ENCODE measurements at places on chromosomes 2 and 18.

- H3K4me3 ChIP-seq: no peak overlapping the region
- H3K36me3 ChIP-seq: no peaks in the 10 kb centered on the region
- H3K27me3 ChIP-seq: no peaks in the 10 kb centered on the region
- H3K4me1 ChIP-seq: no peaks in the 10 kb centered on the region
- DNase-seq: no peak
Observed at GRCh38 chr2:24055750-24056149, 6.2 kb downstream of the FKBP1B start.

- no peak for DNase-seq
- no peak overlapping the region for H3K27ac ChIP-seq
- H3K27me3 ChIP-seq: peaks cover 6% of the 10 kb centered on the region
- no peaks in the 10 kb centered on the region for H3K36me3 ChIP-seq
Observed at GRCh38 chr2:106078096-106078495, 116.0 kb downstream of the UXS1 start.

DNA sequence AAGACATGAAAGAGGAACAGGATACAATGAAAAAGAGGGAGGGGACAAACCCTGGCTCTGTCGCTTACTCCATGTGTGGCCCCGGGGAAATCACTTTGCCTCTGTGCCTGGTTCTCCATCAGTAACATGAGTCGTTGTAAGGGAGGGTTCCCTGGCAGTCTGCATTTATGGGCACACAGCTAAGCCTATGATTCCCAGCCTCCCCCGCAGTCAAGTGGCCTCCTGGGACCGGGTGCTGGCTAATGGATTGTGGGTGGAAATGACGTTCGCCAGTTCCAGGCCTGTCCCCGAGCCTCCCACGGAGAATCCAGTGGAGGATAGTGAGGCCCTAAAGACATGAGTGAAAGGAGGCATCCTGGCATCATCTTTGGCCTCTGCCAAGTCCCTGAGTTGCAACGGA lies 42.7 kb downstream of the SFXN5 start:
- no peaks in the 10 kb centered on the region for H3K36me3 ChIP-seq
- no peak for DNase-seq
- H3K4me3 ChIP-seq: no peak overlapping the region
- H3K27me3 ChIP-seq: no peaks in the 10 kb centered on the region
- no peaks in the 10 kb centered on the region for H3K4me1 ChIP-seq
- H3K27ac ChIP-seq: no peak overlapping the region

DNA sequence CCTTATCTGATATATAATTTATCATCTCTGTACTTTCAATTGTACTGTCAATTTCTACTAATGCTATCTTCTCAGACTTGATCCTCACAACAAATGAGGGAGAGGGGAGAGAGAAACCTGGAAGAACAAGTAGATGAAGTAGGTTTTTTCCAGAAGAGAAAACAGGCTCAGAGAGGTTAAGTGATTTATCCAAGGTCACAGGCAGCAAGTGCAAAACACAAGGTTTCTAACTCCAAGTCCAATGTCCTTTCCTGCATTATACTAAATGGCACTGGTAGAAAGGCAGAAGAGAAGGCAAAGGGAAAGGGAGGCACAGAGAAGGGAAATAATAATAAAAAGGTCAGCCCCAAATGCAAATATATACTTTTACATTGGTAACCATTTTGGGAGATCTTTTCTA lies 7.5 kb downstream of the MEX3C start:
- peaks cover 55% of the 10 kb centered on the region for H3K36me3 ChIP-seq
- H3K27me3 ChIP-seq: no peaks in the 10 kb centered on the region
- peaks cover 27% of the 10 kb centered on the region for H3K4me1 ChIP-seq
- no peak for DNase-seq
- H3K27ac ChIP-seq: no peak overlapping the region

DNA sequence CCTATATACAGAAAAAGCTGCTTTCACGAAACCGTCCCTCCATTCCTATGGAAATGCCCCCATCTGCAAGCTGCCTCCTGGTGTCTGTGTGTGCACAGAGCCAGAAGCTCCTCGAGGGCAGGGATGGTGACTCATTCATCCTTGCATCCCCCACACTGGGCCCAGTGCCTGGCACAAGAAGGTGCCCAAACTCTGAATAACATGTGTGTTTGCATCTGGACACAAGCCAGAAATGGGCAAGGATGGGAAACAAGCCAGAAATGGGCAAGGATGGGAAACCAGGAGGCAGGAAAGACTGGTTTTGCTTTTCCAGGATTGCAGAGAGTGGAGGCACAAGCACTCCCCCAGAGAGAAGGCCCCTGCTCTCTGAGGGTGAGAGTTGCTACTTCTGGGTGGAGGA lies 313.9 kb downstream of the CELF4 start:
- DNase-seq: peak; percentile 21
- no peaks in the 10 kb centered on the region for H3K27me3 ChIP-seq
- no peaks in the 10 kb centered on the region for H3K4me1 ChIP-seq
- no peak overlapping the region for H3K4me3 ChIP-seq
- no peak overlapping the region for H3K27ac ChIP-seq

- peaks cover 87% of the 10 kb centered on the region for H3K36me3 ChIP-seq
- H3K27me3 ChIP-seq: no peaks in the 10 kb centered on the region
- H3K4me1 ChIP-seq: no peaks in the 10 kb centered on the region
- H3K27ac ChIP-seq: no peak overlapping the region
Observed at GRCh38 chr2:208334230-208334629, 68.2 kb downstream of the PIKFYVE start.

- peak overlapping the region; percentile 96 for H3K27ac ChIP-seq
- peaks cover 48% of the 10 kb centered on the region for H3K36me3 ChIP-seq
- no peaks in the 10 kb centered on the region for H3K27me3 ChIP-seq
- no peak for DNase-seq
Observed at GRCh38 chr2:70083344-70084156, 3.7 kb upstream of the PCBP1 start.

GRCh38 chr2:26442707-26443106 lies 35.2 kb downstream of the OTOF start:
- H3K4me3 ChIP-seq: no peak overlapping the region
- DNase-seq: no peak
- H3K4me1 ChIP-seq: no peaks in the 10 kb centered on the region
- H3K27me3 ChIP-seq: no peaks in the 10 kb centered on the region
- no peak overlapping the region for H3K27ac ChIP-seq

GRCh38 chr18:38670486-38670885 lies 1104.9 kb upstream of the CELF4 start:
- no peaks in the 10 kb centered on the region for H3K4me1 ChIP-seq
- H3K36me3 ChIP-seq: no peaks in the 10 kb centered on the region
- H3K4me3 ChIP-seq: no peak overlapping the region
- no peaks in the 10 kb centered on the region for H3K27me3 ChIP-seq
- no peak overlapping the region for H3K27ac ChIP-seq

- no peak overlapping the region for H3K4me3 ChIP-seq
- no peak for DNase-seq
- no peak overlapping the region for H3K27ac ChIP-seq
- no peaks in the 10 kb centered on the region for H3K27me3 ChIP-seq
Observed at GRCh38 chr2:36322108-36322507, 33.5 kb upstream of the CRIM1 start.

GRCh38 chr2:85737481-85737880 lies 16.3 kb upstream of the ATOH8 start:
- H3K4me3 ChIP-seq: no peak overlapping the region
- no peak overlapping the region for H3K27ac ChIP-seq
- no peaks in the 10 kb centered on the region for H3K36me3 ChIP-seq
- DNase-seq: no peak

GRCh38 chr2:220224691-220225543 lies 597.5 kb downstream of the SLC4A3 start:
- no peak for DNase-seq
- no peaks in the 10 kb centered on the region for H3K36me3 ChIP-seq
- H3K27me3 ChIP-seq: no peaks in the 10 kb centered on the region
- H3K27ac ChIP-seq: peak overlapping the region; percentile 80
- H3K4me1 ChIP-seq: peaks cover 56% of the 10 kb centered on the region

DNA sequence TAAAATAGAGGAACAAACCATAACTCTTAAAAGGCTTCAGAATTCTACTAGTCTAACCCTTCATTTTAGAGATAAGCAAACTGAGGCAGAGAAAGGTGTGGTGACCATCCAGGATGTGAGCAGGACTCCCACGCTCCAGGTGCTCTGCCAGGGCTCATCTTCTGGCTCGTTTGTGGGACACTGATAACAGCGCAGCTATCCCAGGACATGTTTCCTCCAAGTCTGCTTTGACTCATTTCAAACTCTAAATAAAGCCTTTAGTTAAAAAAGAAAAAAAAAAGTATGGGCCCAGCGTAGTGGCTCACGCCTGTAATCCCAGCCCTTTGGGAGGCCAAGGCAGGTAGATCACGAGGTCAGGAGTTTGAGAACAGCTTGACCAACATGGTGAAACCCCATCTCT lies 28.4 kb downstream of the CNRIP1 start:
- H3K36me3 ChIP-seq: no peaks in the 10 kb centered on the region
- no peak overlapping the region for H3K27ac ChIP-seq
- no peaks in the 10 kb centered on the region for H3K27me3 ChIP-seq
- H3K4me1 ChIP-seq: no peaks in the 10 kb centered on the region
- no peak overlapping the region for H3K4me3 ChIP-seq
- DNase-seq: no peak

- no peaks in the 10 kb centered on the region for H3K27me3 ChIP-seq
- H3K36me3 ChIP-seq: 0 out of 2 replicates have a peak, but pooled peaks cover 3% of the 10 kb centered on the region
- DNase-seq: no peak
- H3K27ac ChIP-seq: no peak overlapping the region
- H3K4me3 ChIP-seq: no peak overlapping the region
Observed at GRCh38 chr2:43313642-43314017, 87.2 kb upstream of the ZFP36L2 start.

DNA sequence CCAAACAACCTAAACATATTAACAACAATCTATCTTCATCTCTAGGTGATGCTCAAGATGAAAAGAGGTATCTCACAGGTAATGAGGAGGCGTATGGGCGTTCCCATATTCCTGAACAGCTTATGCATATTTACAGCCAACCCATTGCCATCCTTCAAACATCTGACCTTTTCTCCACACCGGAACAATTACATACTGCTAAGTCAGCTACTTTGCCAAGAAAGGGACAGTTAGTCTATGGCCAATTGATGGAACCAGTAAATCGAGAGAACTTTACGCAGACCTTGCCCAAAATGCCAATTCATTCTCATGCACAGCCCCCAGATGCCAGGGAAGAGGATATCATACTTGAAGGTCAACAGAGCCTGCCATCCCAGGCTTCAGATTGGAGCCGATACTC lies 68.0 kb downstream of the FAM171B start:
- no peak for DNase-seq
- H3K27ac ChIP-seq: no peak overlapping the region
- H3K4me3 ChIP-seq: no peak overlapping the region
- H3K36me3 ChIP-seq: no peaks in the 10 kb centered on the region

DNA sequence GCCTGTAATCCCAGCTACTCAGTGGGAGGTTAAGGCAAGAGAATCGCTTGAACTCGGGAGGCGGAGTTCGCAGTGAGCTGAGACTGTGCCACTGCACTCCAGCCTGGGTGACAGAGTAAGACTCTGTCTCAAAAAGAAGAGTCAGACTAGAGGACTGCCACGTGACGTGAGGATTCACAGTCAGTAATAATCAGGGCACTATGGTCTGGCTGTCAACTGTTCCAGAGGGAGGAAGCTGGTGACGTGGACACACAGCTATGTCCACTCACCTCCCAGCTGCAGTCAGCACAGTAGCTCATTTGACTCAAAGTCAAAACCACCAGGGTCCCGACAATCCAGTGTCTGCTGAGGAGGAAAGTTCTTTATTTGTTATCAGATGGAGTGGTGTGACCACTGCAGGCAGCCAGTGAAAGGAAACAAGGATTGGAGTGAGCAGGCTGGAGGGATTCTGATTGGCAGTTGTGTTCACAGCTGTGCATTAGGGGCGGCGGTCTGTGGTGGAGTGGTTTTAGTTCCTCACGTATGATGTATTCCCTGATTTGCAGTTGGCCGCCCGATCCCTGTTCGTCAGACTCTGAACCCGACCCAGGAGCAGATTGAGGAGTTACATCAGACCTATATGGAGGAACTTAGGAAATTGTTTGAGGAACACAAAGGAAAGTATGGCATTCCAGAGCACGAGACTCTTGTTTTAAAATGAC lies 37.9 kb downstream of the MOGAT1 start:
- no peak overlapping the region for H3K4me3 ChIP-seq
- H3K27me3 ChIP-seq: no peaks in the 10 kb centered on the region
- H3K36me3 ChIP-seq: no peaks in the 10 kb centered on the region
- no peak overlapping the region for H3K27ac ChIP-seq
- no peak for DNase-seq

DNA sequence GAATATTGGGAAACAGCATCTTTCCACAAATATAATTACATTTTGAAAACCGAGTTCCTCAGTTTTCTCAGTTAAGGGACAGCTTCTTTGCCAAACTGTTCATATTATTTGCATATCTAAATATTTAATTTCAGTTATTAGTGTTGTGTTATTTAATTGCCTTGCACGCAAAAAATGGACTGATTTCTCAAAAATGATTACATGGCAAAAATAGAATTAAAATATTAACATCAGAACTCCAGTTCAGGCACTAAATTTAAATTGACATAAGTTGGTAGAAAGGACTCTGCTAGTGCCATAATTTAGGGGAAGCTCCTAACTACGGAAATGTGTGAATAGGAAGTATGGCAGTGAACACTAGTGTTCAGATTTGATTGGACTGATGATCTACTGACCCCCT lies 209.6 kb downstream of the PARD3B start:
- H3K27ac ChIP-seq: no peak overlapping the region
- H3K4me1 ChIP-seq: no peaks in the 10 kb centered on the region
- no peak overlapping the region for H3K4me3 ChIP-seq
- no peaks in the 10 kb centered on the region for H3K27me3 ChIP-seq

DNA sequence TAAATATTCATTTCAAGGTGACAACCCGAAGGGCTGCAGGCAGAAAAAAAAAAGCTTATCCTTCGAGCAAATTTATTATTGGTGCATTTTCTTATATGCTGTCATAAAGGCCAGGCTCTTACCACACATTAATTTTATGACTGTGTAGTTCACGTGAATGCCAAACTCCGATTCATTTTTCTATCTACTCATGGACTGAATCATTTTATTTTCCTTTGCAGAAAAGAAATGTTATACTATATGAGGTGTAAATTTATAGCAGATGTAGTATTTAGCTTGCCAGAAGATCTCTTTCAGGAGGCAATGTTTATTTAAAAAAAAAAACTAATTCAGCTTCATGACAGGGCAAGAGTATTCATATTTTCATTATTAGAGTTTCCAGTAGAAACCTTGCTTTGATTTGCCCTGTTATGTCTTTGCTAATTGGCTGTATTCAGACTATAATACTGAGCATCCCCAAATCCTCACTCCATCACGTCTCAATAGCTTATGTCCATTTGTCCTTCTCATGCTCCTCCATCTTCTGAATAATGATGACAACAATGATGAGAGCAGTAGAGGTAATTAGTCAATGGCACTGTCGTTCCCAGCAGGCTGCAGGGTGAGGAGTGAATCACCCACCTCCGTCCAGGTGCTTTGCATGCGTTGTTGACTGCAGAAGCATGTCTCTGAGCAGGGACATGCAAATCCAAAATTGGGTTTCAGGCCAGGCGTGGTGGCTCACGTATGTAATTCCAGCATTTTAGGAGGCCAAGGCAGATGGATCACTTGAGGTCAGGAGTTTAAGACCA lies 101.1 kb upstream of the RAB12 start:
- no peak overlapping the region for H3K4me3 ChIP-seq
- no peaks in the 10 kb centered on the region for H3K36me3 ChIP-seq
- H3K27me3 ChIP-seq: no peaks in the 10 kb centered on the region
- DNase-seq: no peak
- no peaks in the 10 kb centered on the region for H3K4me1 ChIP-seq
- H3K27ac ChIP-seq: no peak overlapping the region

All from RWPE2 (cell line).